ENCODE measurements at places on chromosomes 2 and 18.

- DNase-seq = no peak
Observed at GRCh38 chr2:70570041-70570661, 16.5 kb upstream of the TGFA start.

- DNase-seq = no peak
Observed at GRCh38 chr2:237059155-237059875, 26.4 kb upstream of the COPS8 start.

DNA sequence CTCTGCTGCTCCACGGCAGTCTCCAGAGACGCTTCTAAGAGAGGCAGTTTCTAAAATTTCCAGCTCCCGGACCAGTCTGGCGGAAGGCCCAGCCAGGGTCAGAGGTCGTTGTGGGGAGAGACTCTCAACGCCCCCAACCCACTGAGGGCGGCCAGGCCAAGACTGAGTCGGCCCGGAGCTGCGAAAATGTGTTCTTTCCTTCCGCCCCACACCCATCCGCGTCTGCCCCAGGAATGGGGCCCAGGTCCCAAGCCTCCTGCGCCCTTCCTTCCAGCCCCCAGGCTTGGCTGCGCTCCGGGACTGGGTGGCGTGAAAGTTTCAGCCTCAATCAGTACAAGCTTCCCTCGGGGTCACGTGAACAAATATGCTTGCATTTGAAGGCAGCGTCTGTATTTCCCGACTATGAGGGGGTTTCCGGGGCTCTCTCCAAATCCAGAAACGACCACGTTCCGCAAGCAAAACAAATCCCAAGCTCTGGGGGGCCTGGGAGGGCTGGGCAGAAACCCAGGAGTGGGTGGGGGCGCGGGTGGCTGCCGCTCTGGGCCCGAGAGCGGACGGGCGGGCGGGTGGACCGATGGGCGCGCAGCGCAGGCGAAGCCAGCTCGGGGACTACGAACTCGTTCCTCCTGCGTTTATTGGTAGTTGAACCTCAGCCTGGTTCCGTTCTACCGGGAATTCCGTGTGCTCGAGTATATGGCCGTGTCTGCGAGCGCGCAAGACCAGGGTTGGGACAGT, 3.3 kb downstream of the HOXD3 start:
- DNase-seq = no peak

DNA sequence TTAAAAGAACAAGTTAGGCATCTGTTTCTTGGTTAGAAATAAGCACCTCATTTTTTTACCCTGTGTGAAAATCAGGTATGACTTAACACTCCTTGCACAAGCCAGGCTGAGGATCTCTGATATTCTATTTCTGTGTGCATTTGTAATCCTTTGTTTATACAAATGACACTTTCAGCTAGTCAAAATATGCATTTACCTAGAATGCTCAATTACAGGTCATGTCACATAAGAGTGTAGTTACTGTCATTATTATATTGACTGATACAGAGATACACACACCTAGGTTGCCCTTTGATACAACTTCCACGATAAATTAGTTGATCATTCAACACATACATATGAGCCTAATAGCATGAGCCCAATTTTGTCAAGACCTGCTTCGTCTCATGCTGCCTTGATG, 144.3 kb downstream of the CHST9 start:
- DNase-seq = no peak

DNA sequence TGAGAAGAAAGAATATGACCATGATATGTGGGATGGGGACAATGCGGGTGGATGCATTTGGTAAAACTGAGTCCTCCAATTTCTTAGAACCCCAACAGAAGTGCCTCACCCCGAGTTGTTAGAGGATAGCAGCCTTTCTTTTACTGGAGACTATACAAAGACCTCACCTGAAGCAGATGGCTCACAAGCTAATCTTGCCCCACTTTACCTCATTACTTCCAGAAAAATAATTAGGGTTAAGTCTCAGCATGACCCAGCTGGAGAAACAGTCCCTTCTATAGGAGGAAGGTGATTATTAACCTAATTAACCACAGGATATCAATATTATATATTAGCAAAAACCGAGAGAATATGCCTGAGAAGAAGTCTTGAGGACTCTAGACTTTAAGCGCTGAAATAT, 128.4 kb downstream of the PDE1A start:
- DNase-seq = no peak

- DNase-seq = no peak
Observed at GRCh38 chr18:79479116-79479760, 83.5 kb downstream of the NFATC1 start.

DNA sequence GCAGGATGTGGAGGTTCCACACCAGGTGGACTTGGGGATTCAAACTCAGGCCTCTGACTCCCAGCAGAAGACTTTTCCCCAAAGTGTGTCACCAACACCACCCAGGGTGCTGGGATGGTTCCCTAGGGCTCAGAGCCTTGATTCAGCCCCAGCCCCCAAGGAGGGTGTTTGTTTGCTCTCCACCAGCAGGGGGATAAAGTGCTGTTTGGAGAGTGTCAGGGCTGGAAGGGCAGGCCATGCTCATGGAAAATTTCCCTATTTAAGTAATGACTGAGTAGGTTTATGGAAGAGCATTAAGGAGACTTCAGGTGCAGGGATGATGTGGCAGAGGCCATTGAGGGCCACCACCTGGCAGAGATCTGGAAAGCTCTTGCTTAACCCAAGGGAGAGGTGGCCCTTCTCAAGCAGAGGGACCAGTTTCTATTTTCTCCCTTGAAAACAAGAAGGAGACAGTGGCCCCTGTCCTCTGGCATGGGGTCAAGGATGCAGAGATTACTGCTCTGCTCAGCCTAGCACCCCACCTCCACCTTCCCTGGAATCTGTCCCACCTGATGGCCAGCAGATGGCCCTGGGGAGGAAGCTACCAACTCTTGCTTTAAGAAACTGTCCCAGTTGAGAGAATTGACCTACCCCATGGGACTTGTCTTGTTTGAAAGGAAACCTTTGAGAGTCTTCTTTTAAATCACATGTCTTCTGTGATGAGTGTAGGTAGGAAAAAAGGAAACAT, 122.1 kb downstream of the ACOXL start:
- no peak for DNase-seq

Measured in thoracic aorta (tissue), 2 donors.